ENCODE measurements at places on chromosomes 12 and 14. TPM values are rescaled to one million over a fixed set of nuclear protein-coding genes. Genes with fewer than 3 reads are reported as not detected.

GRCh38 chr12:33439587-33440011 is at the start of gene SYT10:
SYT10 (minus strand) TSS chr12:33439819; CDS start chr12:33439522, 297 bp downstream.
- DNase-seq: peak; percentile 19

DNA sequence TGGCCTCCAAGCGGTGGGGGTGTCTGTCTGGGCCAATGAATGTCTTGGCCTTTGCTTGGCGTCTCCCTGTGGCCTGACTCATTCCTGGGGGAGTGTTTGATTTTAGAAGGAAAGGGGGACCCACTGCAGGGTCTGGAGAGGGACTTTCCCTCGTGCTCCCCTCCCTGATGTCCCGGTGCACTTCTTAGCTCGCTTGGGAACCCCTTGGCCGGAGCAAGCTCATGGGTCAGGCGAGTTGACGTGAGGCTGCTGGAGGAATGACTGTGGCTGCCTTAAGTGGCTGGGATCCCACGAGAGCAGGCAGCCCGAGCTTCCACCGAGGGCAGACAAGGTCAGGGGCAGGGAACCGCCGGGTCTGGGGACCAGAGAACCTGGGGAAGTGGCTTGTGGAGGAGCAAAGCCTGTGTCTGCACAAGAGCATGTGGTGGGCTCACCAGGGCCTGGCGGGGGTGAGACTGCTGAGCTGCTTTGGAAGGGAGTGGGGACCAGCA is 218.4 kb upstream of the C14orf180 start:
- DNase-seq: no peak

Gene SALL2
- total RNA-seq: 2.7 TPM

Gene SLC6A12
- not detected for total RNA-seq

DNA sequence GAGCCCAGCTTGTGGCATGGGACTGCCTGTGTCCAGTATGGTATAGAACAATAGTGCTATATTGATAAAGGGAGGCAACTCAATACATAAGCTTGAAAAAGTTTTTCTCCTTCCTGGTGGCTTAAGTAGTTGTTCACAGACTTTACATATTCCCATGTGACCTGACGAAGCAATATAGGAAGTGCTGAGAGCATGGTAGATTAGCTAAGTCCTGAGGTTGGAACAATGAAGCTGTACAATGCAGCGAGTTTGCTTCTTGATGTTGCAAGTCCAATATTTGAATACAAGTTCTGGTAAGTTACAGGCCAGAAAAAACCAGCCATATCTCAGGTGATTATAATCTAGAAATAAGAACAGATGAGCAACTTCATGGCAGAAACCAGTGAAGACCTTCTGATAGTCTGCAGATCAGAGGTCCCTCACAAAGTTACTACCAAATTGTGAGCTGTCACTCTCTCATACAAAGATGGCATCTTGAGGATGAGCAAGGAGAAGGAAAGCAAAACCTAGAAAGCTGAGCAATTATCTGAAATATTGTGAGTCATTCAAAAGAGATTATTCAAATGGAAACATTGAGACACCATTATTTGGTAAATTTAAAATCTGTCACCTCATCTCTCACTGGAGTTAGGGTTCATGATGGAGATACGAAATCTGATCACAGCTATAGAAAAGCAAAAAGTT is 72.9 kb upstream of the BTG1 start:
- DNase-seq: peak; percentile 27

GRCh38 chr14:54108481-54109471 is 152.2 kb upstream of the BMP4 start:
- DNase-seq: peak; percentile 60

- peak; percentile 81 for DNase-seq
Observed at GRCh38 chr14:37819155-37820015, 224.0 kb downstream of the TTC6 start.

- DNase-seq: peak; percentile 71
Observed at GRCh38 chr12:119179335-119180021, 747 bp downstream of the HSPB8 start.

- no peak for DNase-seq
Observed at GRCh38 chr14:67477926-67478799, 10.4 kb downstream of the TMEM229B start.

Gene NKX2-1
- total RNA-seq: not detected

DNA sequence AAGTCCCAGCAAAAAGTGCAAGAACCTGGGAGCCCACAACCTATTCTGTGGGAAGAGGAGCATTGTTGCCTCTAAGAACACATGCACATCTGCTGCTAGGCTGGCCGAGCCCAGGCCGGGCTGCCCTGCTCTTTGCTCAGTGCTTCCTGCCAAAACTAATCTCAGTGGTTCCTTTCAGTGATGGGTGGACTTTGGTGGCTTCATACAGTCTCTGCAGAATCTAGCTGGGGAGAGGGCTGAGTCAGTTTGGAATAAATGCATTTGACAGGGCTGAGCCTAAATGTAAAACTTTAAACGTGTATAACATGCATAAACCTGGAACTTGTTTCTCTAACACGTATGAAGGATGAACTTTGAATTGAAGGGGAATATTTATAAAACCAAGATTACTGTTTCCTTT is 44.6 kb downstream of the CCDC177 start:
- DNase-seq: no peak

All from GM23248 (cell line).